Choroid plexus epithelial cell (primary cell): ENCODE measurements at places on chromosomes 11 and 22.

DNA sequence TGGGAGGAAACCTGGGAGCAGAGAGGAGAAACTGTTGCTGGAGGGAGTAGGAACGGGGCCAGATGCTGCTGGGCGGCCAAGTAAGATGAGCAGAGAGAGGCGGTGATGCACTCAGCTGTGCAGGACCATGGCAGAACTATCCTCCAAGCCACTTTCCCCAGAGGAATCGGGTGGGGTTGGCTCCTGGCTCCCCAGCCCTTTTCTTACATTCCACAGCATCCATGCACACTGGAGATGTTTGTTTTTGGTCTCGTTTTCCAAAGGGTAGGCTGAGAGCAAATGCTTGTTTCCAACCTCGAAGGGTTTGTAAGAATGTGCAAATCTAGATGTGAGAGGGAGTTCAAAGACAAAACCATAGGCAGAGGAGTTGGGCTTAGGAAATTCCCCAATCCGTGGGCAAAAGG lies 73.2 kb downstream of the DBX1 start:
- peak; percentile 44 for DNase-seq

GRCh38 chr11:102933627-102934026 lies 21.9 kb downstream of the MMP13 start:
- no peak for DNase-seq

DNA sequence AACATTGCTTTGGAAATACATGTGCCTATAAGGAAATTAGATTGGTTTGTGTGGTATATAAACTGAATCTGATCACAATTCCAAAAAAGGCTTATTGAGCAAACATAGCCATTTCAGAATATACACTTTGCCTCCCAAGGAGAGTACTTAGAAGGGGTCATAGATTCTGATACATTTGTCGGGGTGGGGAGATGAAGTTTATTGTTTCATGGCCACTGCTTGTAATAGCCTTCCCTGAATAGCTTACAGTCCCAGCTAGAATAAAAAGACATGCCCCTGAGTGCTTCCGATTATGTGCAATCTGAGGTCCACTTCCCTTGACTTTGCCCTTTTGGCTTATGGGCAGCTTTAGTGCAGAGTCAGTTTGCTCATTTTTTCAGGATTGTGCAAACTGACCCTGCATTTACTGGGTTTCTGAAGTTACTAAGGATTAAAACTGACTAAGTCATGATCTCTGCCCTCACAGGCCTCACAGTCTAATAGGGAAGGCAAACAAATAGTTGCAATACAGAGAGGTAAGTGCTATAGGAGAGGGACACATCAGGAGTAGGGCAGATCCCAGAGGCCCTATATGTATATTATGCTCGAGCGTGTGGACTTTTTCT lies 184.2 kb downstream of the BLID start:
- DNase-seq: peak; percentile 23

GRCh38 chr11:119154178-119154577 lies 5.3 kb downstream of the ABCG4 start:
- no peak for DNase-seq

DNA sequence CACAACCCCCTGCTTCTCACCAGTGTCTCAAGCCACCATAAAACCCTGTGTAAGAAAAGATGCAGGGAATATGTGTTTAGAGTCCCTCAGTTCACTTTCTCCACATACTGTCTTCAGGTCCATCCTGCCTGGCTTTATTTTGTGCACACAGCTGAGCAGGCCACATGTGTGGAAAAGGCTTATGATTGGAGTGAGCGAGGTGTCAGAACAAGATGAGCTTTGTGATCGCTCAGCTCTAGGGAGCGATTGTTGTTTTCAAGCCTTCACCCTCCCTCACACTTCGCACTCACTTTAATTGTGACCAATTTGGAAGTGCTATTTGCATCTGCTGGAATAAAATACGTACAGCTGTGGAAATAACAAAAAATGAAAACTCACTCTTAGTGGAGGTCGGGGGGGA lies 931.1 kb upstream of the TENM4 start:
- no peak for DNase-seq

- DNase-seq: no peak
Observed at GRCh38 chr22:37624017-37624365, 15.4 kb downstream of the GGA1 start.

- DNase-seq: no peak
Observed at GRCh38 chr11:86914865-86915519, 40.2 kb downstream of the FZD4 start.

DNA sequence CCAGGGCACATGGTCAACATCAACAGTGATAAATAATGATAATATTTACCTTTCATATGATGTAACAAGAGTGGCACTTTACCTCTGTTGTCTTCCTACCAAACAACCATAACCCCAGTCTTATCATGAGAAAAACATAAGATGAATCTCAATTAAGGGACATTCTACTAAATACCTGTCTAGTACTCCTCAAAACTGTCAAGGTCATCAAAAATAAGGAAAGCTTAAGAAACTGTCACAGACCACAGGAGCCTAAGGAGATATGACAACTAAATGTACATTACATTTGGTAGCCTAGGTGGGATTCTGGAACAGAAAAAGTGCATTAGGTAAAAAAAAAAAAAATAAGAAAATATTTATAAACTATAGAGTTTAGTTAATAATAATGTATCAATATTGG lies 118.1 kb downstream of the CCDC34 start:
- no peak for DNase-seq

- DNase-seq: no peak
Observed at GRCh38 chr22:19645391-19645790, 68.9 kb upstream of the SEPTIN5 start.

GRCh38 chr11:32893343-32894148 lies 935 bp downstream of the QSER1 start:
- peak; percentile 51 for DNase-seq

GRCh38 chr22:40728731-40729189 lies 49.5 kb downstream of the MCHR1 start:
- peak; percentile 27 for DNase-seq

DNA sequence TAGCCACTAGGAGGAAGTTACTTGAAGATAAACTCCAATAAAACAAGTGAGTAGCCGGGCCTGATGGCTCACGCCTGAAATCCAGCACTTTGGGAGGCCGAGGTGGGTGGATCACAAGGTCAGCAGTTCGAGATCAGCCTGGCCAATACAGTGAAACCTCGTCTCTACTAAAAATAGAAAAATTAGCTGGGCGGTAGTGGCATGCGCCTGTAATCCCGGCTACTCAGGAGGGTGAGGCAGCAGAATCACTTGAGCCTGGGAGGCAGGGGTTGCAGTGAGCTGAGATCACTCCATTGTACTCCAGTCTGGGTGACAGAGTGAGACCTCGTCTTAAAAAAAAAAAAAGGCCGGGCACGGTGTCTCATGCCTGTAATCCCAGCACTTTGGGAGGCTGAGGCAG lies 34.0 kb upstream of the CLPB start:
- DNase-seq: peak; percentile 26

GRCh38 chr22:30640361-30640760 lies 4.8 kb downstream of the SLC35E4 start:
- no peak for DNase-seq

- DNase-seq: peak; percentile 93
Observed at GRCh38 chr11:109939166-109939810, 153.9 kb upstream of the ZC3H12C start.

DNA sequence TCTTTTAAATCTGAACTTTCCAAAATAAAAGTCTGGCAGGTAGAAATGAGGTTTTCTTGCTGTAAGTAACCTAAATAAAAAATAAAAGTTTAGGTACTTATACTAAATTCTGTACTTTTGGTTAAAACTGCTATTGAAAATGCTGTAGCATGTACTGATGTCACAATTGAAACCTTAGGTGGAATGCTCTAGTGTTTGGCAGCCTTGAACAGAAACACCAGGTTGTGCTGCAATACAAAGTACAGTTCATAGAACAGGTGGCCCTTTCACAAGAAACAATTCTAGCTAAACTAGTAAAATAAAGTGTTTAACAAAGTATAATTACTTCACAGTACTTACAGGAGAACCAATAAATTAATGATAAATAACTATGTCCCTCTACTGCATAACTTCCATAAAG lies 25.1 kb downstream of the NPAT start:
- no peak for DNase-seq

DNA sequence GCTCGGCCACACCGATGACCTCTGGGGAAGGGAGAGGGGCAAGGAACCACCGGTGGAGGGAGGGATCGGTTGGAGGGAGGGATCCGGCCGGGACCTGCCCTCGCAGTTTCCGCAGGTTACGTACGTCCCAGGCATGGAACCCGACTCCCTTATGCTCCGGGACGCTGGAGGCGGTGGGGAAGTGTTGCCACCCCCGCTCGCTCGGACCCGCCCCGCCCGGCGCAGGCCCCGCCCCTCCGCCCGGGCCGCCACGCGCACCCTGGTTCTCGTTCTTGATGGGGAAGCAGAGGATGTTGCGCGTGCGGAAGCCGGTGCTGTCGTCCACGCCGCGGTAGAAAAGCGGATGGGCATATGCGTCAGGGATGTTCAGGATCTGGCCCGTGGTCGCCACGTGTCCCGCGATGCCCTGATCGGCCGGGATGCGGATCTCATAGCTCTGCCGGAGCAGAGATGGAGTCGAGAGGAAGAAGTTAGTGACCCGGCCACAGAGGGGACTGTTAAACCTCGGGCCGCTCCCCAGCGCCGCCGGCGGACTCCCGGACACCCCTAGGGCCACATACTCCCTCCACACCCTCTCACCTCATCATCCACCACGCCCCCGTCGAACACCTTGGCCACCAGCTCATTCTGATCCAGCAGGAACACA lies 89.8 kb downstream of the PDE2A start:
- DNase-seq: no peak

- DNase-seq: peak; percentile 65
Observed at GRCh38 chr22:31271485-31271884, 20.8 kb downstream of the PIK3IP1 start.

DNA sequence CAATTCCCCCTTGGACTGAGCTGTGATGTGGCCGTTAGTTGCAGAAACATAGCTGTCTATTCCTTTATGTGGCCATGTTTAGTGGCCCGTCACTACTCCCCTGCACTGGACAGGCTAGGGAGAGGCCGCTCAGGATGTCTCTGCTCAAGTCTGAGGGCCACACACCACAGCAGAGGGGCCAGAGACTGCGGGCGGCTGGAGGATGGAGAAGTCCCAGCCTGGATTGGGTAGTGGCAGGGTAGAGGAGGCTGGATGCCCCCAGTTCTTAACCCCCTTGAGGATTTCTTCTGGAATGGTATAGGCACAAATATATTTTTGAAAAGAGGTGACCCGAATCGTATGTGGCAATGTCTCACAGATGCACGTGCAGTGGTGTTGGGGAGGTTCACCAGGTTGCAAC lies 116.4 kb upstream of the B3GAT1 start:
- DNase-seq: no peak

DNA sequence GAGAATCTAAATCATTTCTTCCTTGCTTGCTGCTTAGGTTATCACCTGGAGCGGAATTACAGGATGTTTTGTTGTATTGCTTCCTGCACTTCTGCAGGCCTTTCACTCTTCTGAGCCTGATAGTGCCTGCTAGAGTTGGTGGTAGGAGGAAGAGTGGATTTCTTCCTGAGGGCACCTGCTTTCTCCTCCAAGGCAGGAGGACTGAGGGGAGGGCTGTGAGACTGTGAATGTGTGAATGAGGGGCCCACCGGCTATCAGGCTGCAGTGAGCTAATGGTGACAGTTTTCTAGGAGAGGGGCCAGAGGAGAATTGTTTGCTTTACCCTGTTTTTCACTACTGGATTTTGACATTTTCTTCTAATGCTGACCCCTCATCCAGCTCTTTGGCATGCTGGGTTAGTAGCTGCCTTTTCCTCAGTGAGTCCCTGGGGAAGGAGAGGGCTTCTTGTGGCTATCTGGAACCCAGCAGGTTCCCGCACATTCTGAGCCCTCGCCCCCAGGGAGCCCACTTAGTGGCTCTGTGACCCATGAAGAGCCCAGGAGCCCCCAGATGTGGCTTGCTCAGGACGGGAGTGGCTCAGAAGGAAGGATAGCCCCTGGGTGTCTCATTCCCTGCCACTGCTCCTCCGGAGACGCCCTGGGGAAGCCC lies 39.1 kb downstream of the DIXDC1 start:
- no peak for DNase-seq

DNA sequence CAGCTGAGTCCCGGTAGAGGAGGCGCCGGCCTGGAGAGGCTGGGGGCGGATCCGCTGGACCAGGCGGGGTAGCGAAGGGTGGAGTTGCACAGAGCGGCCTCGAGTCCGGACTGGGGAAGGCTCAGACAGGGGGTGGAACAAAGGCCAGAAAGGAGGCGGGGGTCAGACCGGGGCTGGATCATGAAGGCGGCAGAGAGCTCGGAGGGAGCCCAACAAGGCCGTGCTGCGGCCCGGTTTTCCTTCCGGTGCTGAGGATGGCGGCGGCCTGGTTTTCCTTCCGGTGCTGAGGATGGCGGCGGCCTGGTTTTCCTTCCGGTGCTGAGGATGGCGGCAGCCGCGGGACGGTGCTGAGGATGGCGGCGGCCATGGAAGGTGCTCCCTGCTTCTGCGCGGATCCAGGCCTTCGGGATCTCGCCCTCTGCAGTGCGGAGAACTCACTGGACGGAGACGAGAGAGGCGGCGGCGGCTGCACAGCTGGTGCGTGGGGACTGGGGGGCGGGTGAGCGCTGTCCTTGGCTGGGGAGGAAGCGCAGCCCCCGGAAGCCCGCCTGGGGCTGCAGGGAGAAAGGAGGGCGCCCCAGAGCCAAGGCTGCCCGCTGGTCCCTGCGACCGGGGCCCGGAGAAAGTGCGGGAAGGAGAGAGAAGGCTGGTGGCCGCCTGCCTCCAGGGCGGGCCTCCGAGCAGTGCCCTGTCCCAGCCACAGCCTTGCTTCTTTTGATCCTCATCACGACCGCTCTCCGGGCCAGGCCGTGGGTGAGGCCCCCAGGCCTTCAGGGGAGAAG lies 350.4 kb upstream of the B3GAT1 start:
- peak; percentile 1 for DNase-seq

DNA sequence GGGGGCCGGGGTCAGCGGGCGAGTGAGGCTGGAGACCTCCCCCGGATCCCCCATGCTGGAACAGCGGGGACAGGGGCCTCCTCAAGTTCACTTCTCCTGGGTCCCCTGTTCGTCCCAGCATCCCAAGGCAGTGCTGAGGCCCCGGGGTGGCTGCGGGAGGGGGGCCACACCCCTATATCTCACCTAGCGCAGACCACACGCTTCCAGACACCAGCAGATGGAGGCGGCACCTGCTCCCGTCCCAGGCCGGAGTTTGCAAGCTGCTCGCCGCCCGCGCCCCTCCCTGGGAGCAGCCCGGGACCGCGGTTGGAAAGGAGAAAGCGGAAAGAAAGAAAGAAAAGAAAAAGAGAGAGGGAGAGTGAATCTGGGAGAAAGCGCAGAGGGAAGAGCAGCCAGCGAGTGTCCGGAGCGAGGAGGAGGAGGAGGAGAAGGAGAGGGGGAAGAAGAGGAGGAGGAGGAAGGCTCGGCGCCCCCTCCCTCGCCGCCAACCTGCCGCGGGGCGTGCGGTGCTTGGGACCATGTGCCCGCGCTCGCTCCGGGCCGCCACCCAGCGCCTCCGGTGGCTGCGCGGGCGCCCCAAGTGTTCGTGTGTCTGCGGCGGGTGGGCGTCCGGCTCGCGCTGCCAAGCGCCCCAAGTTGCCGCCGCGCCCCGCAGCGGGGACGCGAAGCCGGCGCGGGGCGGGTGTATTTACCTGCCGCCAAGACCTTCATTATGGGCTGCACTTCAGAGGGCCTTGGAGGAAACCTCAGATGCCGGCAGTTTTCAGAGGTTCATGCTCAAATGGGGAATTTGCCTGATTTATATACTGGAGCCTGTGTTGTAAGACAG lies at the start of gene LIF:
Gene LIF, minus strand, starts transcription at position 775 of the 829 bp plus-strand sequence. Its CDS starts 64 bp downstream, at position 711.
- peak; percentile 83 for DNase-seq
